ENCODE measurements at places on chromosomes 6 and 20.

GRCh38 chr6:11298651-11299420 lies 66.4 kb upstream of the NEDD9 start:
- no peak for DNase-seq

- no peak for DNase-seq
Observed at GRCh38 chr6:149783551-149783950, 34.0 kb downstream of the PCMT1 start.

DNA sequence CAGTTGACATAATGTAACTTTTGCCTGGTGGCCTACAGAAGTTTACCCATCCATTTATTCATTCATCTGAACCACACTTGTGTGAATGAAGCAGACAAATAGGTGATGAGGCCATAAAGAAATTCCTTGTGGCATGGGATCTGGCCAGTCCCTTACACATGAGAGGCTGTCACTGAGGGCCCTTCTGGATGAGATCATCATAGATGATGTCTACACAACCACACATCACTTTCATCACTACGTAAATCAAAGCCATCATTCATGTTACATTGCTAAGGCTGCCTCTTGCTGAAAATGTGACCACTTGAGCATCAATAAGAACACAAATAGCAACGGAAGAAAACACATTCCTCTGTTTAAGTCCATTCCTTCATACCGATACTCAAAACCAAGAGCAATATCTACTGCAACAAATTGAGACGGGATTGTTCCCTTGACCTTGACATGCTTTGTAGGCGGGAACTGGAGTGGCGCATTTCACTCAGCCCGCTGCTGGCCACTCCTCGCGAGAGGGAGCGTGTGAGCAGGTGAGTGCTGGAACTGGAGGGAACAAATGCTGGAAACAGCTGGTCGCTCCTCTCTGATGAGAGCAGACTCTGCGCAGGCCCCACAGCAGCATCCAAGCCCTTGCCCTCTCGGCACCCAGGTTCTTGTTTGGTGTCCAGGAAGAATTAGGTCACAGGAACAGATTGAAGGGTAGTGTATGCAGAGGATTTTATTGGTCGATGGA lies 49.3 kb downstream of the FAM50B start:
- no peak for DNase-seq

- no peak for DNase-seq
Observed at GRCh38 chr6:150549007-150549406, 50.7 kb upstream of the PLEKHG1 start.
